ENCODE measurements at places on chromosomes 2 and 18.

DNA sequence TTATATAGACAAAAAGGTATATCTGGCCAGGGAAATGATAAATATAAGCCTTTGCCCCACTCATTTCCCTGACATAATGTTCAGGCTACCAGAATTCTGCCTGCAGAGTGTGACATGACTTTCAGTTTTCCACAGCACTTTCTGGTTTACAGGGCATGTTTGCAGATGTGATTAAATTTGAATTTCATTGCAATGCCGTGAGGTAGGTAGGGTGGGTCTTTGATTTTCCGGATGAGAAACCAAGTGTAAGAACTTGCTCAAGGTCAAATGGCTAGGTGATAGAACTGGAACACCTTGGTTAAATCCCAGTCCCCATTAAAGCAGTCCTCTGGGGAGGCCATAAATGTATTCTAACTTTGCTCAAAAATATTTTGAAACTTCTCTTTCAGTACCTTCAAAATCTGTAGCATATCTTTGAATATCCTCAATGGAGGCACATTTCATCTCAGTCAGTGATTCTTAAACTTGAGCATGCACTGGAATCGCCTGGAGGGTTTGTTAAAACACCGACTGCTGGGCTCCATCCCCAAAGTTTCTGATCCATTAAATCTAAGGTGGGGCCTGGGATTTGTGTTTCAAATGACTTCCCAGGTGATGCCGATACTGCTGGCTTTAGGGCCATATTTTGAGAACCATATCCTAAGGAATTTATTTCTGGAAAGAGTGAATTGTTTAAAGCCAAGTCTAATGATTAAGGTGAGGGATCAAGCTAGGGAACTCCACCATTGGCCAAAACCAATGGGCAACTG is 35.0 kb downstream of the MRPL33 start:
- no peak for ATAC-seq

- ATAC-seq: no peak
Observed at GRCh38 chr2:129713337-129713736, 266.1 kb upstream of the RAB6C start.

DNA sequence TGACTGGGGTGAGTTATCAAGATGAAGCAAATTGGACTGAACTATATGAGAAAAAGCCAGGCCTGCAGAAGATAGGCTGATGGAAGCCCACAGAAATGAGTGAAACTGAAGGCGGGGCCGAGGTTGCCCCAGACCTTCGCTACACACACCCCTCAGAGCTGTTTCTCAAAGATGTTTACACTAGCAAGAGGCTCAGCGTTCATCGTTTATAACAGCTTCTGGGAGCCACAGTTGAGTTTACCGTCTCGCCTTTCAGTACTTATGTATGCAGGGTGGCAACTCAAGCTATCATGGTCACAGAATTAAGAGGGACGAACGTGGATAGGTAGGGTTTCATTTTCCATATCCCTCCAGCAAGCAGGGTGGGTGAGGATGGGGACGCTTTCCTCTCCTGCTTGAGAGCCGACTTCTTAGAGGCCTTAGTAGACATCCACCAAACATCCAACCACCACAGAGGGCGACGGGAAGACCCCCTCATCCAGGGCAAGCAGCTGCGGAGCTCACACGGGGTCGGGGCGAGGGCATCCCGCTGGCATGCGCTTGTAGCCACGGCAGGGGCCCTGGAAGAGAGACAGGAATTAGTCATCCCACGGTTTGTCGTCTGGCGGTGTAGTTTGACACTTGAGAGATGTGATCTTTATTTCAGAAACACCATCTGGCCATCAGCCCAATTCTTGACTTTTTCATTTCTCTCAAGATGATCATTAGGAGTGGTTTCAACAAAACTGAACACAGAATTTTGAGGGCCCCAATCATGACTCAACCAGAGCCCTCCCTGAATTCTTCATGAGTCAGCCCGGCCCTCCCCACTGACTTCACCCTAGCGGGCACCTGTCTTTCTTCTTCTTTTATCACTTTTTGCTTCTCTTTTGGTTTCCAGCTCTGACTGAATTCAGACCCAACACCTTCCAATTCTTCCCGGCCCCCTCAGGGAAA is 109.1 kb upstream of the CTDP1 start:
- peak; percentile 10 for ATAC-seq

- ATAC-seq: no peak
Observed at GRCh38 chr2:58569475-58570185, 328.5 kb upstream of the FANCL start.

DNA sequence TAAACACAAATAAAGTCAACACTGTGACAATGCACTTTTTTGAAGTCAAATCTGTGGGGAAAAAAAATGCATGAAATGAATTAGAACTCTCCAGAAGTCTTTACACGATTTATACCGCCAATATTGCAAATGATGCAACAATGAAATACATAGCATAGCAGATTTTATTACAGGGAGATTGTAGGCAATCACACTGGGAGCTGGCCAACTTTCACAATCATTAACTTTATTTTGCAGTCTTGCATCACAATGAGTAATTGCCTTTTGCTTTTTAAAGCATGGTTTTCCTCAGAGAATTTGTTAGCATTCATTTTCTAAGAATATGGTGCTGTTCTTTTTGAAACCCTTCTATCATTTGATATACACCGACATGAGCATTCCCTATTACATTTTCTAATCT is 366.4 kb upstream of the FSIP2 start:
- ATAC-seq: no peak
